ENCODE measurements at places on chromosomes 16 and 17.

DNA sequence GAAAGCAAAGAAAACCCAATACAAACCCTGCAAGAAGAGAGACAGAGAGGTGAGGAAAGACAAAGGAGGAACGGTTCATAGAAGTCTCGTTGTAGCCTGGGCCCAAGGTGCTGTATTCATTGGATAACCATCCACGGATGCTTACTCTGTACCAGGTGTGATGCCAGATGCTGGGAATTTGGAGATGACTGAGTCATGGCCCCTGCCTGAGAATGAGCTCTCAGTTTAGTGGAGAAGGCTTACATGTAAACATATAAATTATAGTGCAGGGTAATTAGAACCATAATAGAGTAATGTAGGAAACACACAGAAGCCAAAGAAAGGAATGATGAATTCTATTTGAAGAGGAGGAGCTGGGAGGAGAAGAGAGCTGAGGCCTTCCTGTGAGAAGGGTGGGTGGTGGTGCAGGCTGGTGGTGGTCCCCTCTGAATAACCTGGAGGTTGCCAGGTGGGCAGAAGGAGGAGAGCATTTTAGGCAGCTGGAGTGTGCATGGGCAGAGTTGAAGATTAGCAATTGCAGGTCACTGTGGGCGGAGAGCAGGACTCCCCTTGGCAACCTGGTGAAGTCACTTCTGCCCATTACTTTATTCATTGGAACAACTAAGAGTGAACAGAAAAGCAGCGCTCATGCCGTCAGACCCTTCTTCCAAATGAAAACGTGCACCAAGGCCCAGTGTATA is 7.7 kb upstream of the ZG16 start:
- no peak for DNase-seq

DNA sequence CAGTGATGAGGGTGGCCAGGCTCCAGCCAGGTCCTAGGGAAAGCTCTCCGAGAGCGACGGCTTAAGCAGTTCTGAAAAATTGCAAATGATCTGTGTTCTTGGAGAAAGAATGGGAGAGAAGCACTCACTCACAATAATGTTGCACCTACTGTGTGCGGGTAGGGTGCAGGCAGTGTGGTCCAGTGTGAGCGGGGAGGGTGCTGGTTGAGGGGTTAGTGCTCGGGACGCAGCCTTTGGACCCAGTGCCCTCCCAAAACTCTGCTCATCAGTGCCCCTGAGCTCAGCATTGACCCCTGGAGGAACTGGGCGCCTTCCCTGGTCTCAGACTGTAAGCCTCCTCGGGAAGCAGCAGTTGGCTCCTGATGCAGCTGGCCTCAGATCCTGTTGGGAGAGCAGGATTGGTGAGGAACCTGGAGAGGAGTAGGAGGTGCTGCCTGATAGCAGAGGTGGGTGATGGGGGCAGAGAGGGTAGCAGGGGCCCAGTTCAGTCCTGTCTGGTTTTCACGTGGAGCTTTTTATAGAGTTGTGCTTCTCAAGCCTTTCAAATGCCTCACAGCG is 23.6 kb upstream of the ZNF750 start:
- no peak for DNase-seq

DNA sequence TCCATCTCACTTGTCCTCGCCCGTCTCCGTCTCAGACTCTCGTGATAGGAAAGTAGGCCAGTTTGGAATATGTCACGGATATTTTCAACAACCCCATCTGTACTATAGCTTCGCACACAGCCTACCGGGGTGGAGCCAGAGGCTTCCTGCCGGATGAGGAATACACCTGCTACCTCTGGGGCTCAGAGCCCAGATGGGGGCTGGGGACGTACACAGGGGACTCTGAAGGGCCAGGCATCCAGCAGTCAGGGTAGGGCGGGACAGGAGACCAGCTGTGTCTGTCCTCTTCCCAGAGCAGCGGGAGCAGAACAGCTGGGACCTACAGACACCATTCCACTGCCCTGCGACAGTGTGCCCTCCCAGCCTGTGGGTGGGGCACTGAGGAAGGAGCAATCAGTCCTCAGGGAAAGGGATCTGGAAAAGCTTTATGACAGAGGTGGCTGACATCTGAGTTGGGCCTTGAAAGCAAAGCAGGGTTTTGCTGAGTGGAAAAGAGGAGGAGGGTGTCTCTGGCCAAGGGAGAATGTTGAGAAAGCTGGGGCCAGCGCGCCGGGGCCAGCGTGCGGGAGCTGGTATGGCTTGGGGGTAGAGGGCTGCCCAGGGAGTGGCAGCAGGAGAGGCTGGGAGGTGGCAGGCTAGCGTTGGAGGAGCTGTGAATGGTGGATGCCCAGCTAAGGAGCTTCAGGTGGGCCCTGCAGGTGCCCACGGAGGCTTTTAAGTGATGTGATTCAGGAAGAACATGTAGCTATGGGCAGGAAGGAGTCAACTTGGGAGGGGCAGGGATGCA is 11.5 kb upstream of the SRCIN1 start:
- DNase-seq, result no peak

DNA sequence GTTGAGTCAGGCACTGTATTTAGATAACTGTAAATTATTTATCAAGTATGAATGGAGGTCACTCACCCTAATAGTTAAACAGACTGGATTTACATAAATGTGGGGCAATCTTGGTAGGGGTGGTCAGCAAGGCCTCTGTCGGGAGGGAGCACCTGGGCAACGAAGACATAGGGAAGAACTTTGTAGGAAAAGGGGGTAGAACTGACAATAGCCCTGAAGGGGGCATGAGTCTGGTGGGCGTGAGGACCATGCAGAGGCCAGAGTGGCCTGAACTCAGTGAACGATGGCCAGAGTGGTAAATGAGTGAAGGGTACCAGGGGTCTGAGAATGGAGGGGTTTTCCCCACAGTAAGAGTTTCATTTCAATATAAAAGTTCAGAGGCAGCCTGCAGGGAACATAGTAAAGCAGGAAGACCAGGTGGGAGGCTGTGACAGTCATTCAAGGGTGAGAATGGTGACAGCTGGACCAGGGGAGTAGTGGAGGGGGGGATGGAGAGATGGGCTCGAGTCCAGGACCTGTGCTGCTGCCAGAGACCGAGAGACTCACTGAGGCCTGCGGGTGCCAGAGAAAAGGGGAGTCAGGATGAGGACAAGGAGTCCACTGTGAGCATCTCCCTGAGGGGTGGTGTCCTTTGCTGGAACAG is 2.9 kb downstream of the C17orf67 start:
- DNase-seq, result no peak

DNA sequence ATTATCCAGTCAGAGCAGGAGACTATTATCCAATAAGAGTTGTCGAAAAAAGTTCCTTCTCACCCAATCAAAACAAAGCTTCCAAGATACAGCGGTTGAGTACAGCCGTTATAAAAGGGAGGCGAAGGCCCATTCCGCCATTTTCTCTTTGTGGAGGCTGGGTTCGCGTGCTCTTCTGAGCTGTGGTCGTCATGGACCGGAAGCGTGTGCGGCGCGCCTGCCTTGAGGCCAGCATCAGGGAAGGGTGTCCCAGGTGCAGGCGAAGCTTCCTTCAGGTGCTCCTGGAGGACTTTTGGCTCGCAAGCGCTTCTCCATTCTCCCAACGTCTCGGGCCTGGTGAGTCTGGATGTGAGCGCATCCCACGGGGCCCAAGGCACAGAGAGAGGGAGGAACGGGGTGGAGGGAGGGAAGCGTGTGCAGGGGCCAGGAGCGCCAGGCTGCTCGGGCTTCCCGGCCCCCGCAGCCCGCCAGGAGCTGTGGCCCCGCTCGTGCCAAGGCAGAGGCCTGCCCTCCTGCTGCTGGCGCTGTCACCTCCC is 99.2 kb downstream of the GOSR1 start:
- no peak for DNase-seq

DNA sequence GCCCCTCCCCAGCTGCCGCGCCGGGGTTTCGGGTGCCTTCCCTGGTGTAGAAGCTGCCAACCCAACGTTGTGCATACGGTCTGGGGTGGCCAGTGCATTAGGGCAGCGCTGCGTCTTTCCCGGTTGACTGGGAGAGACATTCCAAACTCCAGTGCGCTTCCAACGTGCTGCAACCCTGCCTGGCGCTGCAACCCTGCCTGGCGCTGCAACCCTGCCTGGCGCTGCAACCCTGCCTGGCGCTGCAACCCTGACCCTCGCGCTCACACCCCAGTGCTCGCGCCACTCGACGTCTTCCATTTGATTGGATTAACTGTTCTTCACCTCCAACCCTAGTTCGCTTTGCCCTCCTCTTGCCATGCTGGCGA is 488 bp upstream of the HAP1 start:
- no peak for DNase-seq

GRCh38 chr16:86952769-86953168 is 364.4 kb downstream of the C16orf95 start:
- DNase-seq, result no peak

DNA sequence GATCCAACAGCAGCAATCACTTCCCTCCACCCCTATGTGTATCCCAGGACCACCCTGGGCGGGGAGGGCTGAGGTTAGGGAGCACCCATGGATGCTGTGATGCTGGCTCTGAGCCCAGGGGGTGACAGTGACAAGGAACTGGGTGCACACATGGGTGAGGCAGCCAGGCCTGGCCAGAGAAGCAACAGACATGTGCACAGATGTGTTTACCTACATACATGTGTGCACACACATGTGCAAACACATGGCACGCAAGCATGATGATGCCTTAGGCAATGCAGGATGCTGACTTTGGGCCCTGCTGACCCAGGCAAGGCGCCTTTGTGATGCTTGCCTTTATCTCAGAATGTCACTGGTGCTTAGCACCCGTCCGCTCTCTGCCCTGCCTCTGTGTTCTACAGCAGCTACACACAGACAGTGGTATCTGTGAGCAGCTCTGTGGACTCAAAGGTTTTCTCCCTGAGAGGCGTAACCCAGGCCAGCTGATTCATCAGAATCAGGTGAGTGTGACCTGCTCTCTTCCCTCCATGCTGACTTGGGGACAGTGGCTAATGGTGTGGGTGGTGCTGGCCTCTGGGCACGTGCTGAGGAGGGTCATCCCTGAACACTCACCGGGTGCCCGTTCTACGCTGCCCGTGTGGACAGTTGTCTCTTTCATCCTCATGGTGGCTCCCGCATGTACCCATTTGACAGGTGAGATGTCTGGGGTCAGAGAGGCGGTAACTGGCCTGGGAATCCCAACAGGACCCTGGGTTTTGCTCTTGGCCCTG is 38.5 kb upstream of the KSR1 start:
- no peak for DNase-seq

GRCh38 chr17:41223821-41224220 is 2.6 kb upstream of the KRTAP9-2 start:
- no peak for DNase-seq

GRCh38 chr16:54194334-54194743 is 92.2 kb downstream of the IRX3 start:
- no peak for DNase-seq

GRCh38 chr17:35238821-35239220 is 4.1 kb upstream of the SLFN5 start:
- peak; percentile 52 for DNase-seq

- DNase-seq, result no peak
Measured at GRCh38 chr17:74345433-74346241, 16.0 kb downstream of the BTBD17 start.

Measured in CD4-positive, alpha-beta T cell treated with Interleukin-15 for 4 hours (primary cell).